BE2C (cell line): ENCODE measurements at places on chromosomes 1 and 21.

DNA sequence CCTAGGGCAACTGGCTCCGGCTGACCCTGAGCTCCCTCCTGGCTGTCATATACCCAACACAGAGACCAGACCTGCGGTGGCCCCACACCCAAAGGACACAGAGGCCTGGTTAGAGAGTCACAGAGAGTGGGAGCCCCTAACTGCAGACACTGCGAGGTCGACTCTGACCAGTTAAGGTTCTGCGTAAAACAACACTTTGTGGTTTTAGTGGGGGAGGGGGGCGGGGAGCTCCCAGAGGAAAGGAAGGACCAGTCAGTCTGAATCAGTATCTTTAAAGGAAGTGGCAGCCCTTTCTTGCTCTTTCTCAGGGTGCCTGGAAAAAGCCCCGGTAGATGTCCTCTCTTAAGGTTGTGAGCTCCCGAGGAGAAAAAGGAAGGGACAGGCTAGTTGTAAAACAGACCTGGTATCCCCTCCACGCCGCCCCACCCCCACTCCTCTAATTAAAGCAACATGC is 2.4 kb downstream of the SSBP3 start:
- no peak for DNase-seq

DNA sequence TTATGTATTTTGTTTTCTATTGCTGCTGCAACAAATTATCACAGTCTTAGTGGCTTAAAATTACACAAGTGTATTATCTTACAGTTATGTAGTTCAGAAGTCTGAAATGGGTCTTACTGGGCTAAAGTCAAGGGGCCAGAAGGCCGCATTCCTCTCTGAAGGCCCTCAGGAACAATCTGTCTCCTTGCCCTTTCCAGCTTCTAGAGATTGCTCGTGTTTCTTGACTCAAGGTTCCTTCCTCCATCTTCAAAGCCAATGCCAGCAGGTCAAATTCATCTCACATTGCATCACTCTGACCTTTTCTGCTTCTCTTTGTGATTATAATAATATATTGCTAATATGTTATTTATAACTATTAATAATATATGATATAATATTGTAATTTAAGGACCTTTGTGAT is 97.1 kb downstream of the DIRAS3 start:
- no peak for DNase-seq

DNA sequence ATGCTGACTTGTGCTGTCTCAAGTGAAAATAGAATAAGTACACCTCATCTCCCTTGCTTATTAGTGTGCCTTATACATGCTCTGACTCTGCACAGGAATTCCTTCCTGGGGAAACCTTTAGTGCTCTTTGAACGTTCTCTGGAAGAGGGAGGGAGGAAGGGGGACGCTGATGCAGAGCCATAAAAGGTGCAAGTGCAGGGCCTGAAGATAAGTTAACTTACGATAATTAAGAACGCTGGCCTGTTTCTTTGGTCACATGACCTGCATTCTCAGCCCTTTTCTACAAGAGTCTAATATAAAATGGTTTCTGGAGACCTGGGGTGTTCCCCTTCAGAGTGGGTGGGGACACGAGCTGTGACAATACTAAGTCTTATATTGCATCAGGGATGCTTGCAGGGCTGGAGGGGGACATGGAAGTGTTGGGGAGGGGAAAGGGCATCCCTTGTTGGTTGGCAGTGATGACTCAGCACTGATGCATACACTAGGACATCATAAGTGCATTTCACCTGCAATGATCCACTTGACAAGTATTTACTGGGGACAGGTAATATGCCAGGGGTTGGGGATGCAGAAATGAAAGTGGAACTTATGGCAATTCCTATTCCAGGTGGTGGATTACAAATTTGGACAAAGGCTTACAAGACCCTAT is 26.3 kb upstream of the KIAA0040 start:
- DNase-seq = no peak

DNA sequence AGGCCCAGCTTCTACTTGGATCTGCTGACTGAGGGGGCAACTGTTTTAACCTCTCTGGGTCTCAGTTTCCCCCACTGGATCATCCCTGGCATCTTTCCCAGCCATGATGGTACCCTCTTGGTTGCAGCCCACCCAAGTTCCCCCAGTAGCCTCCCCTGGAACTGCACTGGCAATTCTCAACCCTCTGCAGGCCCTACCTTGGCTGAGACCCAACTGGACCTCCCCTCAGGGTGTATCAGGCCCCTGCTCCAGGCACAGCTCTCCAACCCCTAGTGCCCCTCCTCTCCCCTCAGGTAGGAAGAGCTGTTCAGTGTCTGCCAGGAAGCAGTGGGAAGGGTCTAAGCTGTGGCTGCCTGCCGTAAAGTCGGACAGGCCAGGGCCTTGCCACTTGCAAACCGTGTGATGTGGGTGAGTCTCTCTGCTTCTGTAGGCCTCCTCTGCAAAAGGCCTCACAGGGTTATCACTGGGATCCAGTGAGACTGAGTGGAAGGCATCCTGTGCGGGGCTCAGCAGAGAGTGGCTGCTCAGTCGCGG is 32.1 kb downstream of the RHBG start:
- DNase-seq = no peak
